GM23248 (cell line): ENCODE measurements at places on chromosomes 5 and 9. TPM values are rescaled to one million over a fixed set of nuclear protein-coding genes. Genes with fewer than 3 reads are reported as not detected.

DNA sequence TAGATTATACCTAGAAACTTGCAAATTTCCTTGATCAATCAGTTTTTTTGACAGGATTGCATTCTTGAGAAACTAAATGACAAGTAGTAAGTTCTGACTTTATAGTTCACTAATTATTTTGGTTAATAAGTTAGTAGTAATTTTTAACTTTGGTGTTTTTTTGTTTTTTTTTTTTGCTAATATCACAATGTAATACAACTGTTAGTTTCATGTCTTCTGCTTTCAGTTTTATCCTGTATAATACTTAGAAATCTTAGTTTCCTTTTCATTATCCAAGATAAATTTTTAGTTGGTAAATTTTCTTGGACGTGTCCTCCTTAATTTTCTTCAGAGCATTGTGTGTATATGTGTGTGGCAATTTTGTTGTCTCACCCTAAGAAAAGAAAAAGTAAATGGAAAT, 57.8 kb downstream of the CWC27 start:
- DNase-seq, result no peak

GRCh38 chr5:157540707-157541446, 34.7 kb downstream of the ADAM19 start:
- DNase-seq, result peak; percentile 84

GRCh38 chr5:83527221-83527620, 55.7 kb downstream of the VCAN start:
- DNase-seq, result no peak

DNA sequence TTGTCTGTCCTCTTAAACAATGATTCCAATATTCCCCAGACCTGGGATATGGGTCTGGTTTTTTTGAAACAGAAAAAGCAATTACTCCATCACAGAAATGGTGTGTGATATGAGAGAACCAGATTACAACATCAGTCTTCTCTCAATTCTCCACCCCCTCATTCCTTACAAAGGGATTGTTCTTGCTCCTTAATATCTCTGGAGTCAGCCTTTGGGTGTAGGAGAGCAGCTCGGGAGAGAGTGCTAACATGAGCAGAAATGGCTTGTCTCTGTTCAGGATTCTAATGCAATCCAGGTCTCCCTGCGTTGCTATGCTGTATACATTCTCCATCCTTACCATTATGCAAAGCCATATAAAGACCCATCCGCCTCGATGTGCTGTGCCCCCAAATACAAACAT, 32.7 kb downstream of the ZFAND5 start:
- DNase-seq, result peak; percentile 32

GRCh38 chr9:37037503-37038301, 3.6 kb upstream of the PAX5 start:
- DNase-seq, result peak; percentile 54

DNA sequence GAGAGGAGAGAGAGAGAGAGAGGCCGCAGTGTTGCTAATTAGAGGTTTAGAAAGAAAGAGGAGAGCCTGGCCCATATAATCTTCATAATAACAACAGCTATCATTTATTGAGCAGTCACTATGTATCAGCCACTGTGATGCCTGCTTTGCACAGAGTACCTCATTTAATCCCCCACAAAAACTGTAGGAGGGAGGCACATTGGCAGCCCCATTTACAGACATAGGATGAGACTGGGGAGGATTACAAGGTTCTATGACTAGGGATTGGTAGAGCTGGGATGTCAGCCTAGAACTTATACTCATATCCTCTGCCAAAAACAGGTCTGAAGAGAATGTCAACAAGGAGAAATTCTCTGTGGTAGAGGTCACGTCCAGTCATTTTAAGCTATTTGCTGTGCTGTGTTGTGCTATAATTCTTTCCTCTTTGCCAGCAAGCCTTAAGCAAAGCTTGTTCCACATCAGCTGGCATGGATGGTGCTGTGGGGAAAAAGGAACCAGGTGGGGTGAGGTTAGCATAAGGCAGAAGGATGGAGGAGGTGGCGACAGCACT, 6.7 kb upstream of the GCNT4 start:
- no peak for DNase-seq

- DNase-seq, result peak; percentile 72
Measured at GRCh38 chr5:126676195-126676624, 75.5 kb downstream of the PHAX start.

GRCh38 chr9:114522847-114523246, 17.6 kb upstream of the WHRN start:
- DNase-seq, result no peak

GRCh38 chr5:124628721-124629596, 117.5 kb downstream of the ZNF608 start:
- DNase-seq, result peak; percentile 98

- DNase-seq, result no peak
Measured at GRCh38 chr9:106084702-106085101, 390.4 kb downstream of the TMEM38B start.

DNA sequence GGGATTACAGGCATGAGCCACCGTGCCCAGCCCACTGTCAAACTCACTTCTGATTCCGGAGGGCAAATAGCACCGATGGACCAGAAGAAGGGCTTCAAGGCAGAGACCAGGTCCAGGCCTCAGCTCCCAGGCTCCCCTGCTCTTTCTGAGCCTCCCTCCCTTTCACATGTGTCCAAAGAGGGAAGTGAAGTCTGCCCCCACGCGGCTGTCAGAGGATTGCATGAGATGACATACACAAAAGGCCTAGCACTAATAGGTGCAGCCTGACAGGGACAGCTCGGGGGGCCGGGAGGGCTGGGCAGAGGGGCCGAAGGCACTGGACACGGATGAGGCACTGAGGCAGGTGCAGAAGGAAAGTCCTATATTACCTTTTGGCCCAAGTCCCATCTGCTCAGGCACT, 16.1 kb downstream of the FBP1 start:
- DNase-seq, result peak; percentile 17

GRCh38 chr9:3497857-3498256, 27.9 kb downstream of the RFX3 start:
- DNase-seq, result no peak

GRCh38 chr5:62065050-62065449, 241.0 kb upstream of the KIF2A start:
- peak; percentile 6 for DNase-seq

DNA sequence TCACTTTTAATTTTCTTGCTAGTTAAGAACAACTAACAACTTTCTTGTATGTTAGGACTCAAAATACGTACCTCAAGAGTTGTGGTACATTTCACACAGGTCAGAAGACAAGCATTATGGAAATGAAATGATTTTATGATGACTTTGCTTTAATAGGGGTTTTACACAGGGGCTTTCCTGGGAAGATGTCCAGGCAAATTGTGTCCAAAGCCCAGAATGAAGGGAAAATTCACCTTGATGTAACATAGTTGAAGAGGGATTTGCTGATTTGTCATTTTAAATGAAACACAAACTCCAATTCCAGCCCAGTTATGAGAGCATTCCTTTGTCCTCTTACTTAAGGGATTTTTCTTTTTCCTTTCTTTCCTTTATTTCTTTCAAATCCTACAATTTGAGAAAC, 89.2 kb downstream of the ARL15 start:
- DNase-seq, result no peak

DNA sequence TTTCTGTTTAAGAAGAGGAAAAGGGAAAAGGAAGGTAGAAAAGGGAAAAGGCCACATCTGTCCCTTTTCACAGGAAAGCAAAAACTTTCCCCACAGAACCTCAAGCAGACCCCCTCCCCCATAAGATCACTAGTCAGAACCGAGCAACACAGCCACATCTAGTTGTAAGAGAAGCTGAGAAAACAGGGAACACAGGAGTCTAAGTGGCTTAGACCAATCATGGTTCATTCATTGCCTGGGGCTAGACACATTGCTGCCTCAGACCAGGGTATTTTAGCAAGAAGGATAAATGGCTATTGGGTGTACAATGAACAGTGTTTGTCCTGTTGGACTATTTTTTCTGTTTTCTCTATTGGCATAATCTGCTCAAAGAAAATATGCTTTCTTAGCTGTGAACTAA, 98.0 kb downstream of the ARL15 start:
- DNase-seq, result no peak

DNA sequence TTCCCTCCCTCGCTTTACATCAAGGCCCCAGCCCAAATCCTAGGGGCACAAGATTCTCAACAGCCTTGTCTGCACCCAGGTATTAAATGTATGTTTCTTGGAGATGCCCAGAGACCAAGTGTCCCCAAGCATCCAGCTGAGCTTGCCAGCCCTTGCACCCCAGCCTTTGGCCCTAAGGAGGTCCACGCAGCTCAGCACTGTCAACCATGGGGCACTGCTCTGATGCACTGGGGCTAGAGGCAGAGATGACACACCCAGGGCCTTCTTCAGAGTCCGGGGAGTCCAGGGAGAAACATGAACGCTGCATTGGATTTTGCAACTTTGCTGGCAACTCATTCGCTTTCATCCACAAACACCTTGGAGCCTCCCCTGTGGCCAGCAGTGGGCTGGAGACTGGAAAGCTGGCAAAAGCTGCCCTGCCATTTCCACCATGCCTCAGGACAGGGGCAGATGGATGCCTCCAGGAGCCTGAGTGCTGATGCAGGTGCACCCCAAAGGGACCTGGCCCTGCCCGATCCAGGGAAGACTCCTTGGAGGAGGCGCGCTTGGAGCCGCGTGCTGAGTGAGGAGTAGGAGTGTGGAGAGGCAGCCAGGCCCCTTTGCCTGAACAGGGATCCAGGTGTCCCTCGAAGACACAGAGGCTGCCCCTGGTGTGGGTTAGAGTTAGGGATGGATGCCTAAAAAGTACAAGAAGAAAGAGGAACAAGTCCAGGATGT, 19.3 kb downstream of the PAEP start:
- no peak for DNase-seq

DNA sequence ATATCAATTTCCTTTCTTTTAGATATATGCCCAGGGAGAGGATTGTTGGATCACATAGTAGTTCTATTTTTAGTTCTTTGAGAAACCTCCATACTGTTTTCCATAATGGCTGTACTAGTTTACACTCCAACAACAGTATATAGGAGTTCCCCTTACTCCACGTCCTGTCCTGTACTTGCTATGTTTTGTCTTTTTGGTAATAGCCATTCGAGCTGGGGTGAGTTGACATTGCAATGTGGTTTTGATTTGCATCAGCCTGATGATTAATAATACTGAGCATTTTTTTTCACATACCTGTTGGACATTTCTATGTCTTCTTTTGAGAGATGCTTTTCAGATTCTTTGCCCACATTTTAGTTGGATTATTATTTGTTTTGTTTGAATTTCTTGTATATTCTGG, 445.9 kb downstream of the NTRK2 start:
- no peak for DNase-seq

DNA sequence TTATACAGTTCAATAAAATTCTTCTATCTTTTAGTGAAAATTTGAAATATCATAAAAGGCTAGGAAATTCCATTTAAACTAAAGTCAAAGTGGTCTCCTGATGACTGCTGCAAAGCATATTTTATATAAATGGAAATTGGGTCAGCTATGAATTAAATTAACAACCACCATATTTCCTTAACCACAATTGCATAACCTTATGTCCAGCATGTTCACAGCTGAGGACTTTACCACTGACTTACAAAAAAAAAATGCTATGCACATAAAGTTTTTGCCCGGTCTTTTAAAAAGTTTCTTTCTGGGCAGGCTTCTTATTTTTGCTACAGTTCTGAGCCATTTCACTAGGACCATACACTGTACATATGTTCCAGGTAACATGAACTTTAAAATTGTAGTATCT, 208.6 kb upstream of the RGMB start:
- no peak for DNase-seq

DNA sequence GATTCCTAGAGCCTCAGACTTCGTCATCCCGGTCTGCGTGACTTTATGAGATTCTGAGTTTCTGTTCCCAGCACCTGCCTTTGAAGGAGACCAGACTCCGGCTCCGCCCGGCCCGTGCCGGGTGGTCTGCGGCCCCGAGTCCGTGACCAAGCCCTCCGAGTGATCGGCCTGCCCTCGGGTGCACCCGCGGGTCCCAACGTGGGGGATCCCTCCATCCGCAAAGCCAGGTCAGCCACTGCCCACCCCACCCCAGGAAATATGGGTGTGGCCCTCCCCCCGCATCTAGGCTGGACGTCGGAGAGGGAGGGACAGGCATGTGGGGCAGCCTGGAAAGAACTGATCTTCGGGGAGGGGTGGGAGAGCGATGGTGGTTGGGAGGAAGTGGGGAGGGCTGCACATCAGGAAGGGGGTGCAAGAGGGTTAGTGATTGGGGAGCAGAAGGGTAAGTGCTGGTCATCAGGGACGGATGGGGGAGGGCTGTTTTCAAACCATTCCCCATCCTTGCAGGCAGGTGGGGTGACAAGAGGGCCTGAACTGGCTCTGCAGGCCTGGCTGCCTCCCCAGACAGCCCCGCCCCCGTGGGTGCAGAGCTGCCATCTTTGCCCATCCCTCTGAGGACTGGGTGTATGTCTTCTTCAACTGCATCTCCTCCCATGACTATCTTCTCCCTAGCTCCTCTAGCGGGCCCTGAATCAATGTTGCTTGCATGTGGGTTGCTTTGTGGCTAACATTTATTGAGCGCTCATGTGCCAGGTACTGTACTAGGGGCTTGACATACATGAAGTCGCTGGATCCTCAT, 747 bp downstream of the LRSAM1 start:
- DNase-seq, result peak; percentile 81

- DNase-seq, result peak; percentile 93
Measured at GRCh38 chr9:131423171-131423581, 29.3 kb downstream of the PRRC2B start.

- DNase-seq, result no peak
Measured at GRCh38 chr5:11153670-11154382, 392.8 kb upstream of the DAP start.

- DNase-seq, result no peak
Measured at GRCh38 chr5:168961681-168962080, 339.3 kb downstream of the SLIT3 start.

- no peak for DNase-seq
Measured at GRCh38 chr5:40844565-40844964, 3.4 kb downstream of the CARD6 start.

- DNase-seq, result no peak
Measured at GRCh38 chr5:173751266-173751600, 134.8 kb upstream of the BOD1 start.

DNA sequence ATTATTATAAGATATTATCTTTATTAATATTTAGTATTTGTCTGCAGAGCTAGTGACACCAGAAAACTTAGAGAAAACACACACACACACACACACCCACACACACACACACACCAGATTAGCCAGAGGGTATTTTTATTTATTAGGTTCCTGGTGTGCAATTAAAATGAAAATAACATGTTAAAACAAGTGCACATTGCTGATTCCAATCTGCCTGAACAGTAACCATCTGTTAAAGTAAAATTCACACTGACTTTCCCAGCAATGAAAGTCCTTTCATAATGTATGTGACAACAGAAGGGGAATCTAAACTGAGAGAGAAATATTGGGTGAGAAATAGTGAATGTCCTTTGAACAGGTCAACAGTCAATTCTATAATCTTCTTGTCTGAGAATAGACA, 2323.5 kb upstream of the ACO1 start:
- no peak for DNase-seq

The C9orf152 gene
- polyA plus RNA-seq, result 0.09 TPM in 1 of 2 replicates, not detected in the other

The HCN1 gene
- not detected in 2 replicates for polyA plus RNA-seq

The ROR2 gene
- 7.1 and 7.7 TPM in 2 replicates for polyA plus RNA-seq

The NEK6 gene
- polyA plus RNA-seq, result 69.6 and 69.7 TPM in 2 replicates

The SLC36A2 gene
- polyA plus RNA-seq, result not detected in 2 replicates

The SPATA31A1 gene
- polyA plus RNA-seq, result not detected in 2 replicates

The FOXD4L6 gene
- polyA plus RNA-seq, result not detected in 2 replicates

The CFAP77 gene
- not detected in 2 replicates for polyA plus RNA-seq

The PDGFRB gene
- polyA plus RNA-seq, result 155 and 163 TPM in 2 replicates

The PCDHA8 gene
- polyA plus RNA-seq, result not detected in 2 replicates

The FRMD3 gene
- polyA plus RNA-seq, result 0.28 and 0.66 TPM in 2 replicates

The PNPLA7 gene
- polyA plus RNA-seq, result 0.44 and 0.59 TPM in 2 replicates

The ASTN2 gene
- polyA plus RNA-seq, result 5.8 TPM in 2 replicates
